NCI-H2081 (cell line): ENCODE measurements at places on chromosomes 7 and 10.

- DNase-seq, result no peak
These were observed 26.5 kb upstream of the PDK4 start for GRCh38 chr7:95622859-95623258.

- no peak for DNase-seq
These were observed 11.9 kb upstream of the TEX36 start for GRCh38 chr10:125694883-125695282.

DNA sequence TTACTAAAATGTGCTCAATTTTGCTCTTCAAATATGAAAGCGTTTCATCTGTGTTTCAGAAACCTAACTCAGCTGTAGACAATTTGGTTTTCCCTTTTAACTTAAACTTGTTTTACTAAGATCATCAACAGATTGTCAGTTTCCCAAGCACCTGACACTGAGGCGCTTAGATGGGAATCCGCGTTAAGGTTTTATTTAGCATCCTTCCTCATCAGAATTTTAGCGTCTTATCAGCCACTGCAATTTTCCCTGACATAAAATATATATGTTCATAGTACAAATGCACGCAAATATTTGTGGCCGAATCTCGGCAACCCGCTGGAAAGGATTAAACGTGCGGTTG lies 1.2 kb downstream of the SGCE start:
- peak; percentile 49 for DNase-seq

DNA sequence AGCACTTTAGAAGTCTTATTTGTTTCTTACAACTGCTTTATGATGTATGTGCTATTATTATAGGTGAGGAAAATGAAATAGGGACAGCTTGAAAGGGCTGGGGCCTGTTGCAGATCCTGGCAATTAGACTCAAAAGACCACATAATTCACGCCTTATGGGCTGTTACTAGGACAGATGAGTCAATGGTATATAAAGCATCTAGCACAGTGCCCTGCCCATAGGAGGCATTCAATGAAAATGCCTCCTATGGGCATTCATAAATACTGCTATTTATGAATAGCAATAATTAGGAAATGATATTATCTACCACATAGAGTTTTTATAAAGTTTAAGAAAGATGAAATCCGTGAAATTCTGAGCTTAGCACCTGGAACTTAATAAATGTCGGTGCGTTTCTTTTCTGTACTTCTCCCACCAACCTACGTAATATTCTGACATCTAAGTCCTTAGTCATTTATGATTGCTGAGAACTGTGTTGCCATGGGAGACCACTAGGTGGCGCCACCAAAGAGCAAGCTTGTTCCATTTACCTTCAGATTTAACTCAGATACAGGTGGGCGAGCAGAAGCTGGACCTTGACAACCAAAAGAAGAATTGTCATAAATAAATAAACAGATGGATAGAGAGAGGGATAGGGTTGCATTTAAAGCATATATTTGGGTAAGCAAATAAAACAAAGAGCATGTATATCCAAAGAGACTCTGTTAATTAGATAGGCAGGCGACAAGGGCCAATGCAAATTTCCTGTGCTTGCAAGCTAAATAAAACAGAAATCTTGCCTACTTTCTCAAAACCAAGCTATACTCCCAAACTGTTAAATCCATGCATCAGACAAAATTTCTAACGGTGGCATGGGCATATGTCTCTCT lies 699.9 kb downstream of the INHBA start:
- DNase-seq, result no peak

DNA sequence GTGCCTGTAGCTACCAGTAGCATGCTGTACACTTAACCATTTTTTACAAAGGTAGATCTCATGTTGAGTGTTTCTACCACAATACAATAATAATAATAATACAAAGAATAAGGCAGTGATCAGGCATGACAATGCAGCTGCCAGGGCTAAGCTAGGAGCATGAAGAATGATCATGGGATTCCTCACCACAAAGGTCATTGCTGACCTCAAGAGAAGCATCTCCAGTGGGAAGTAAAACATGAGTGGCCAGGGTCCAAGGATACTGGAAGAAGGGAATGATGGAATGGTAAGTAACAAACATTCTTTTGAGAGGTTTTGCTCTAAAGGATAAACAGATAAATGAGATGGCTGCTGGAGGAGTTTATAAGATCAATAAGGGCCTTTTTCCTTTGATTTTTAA lies 591.1 kb downstream of the TNS3 start:
- DNase-seq, result no peak

DNA sequence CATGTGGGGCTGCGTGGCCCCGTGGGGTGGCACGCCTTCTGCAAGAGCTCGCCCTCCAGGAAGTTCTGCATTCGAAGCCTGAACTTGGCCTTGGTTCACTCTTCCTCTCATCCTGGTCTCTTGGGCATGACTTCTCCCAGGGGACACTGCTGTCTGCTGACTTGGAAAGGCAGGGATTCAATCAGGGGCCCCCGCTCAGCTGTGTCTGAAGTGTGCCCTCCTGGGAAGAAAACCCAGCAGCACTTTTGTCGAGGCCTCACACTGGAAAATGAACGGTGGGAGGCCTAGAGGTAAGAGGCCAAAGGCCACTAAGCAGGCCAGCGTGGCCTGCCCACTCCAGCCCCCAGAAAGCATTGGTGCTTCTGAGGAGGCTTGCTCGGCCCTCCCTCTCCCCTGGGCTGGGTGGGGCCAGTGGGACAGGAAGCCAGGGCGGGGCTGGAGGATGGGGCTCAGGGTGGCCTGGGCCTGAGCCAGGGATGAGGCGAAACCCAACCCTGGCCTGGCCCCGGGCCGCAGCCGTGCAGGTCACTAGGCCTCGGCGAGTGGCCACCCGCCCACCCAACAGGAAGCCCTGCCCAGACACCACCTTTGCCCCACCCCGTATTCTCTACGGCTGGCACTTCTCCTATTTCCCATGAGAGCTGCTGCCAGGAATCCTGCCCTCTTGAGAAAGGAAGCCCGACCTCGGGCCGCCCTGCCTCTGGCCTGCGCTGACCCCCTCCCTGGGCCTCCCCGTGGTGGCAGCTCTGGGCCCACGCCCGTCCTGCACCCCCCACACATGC lies 81.1 kb downstream of the ZMIZ1 start:
- no peak for DNase-seq

GRCh38 chr7:25770670-25771069 lies 381.3 kb upstream of the NFE2L3 start:
- no peak for DNase-seq

- DNase-seq, result no peak
These were observed 393.8 kb downstream of the TNS3 start for GRCh38 chr7:47188136-47188535.

DNA sequence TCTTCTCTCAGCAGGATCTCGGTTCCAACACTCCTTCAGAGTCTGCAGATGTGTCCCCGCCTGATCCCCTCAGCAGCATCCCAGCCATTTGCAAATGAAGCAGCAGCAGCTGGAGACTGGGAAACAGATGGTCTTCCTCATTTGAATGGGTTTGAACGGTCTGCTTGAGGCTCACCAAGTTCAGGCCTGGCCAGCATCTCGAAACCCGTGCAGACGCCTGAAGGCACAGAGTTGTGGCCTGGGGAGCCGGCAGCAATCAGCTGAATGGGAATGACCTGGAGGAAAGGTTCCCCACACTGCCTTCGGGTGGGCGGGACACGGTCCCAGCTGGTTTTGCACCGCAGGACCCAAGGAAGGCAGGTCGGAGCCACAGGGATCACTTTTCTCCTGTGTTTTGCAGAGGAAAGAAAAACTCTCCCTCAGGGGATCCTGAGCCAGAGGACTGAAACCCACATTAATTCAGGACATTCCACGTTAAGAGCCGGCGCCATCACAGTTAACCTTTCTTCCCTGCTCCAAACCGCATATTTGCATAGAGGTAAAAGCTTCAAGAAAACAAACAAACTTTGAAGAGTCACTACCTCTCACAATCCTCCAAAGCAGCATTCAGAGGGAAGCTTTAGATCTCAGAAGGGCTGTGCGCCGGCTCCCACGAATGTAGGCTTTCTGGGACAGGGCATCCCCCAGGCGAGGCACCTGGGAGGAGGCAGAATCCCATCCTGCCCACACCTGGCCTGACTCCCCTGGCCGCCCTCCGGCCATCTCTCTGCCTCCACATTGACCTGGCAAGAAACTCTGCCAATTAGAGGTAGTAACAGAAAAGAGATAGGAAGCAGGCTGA lies 17.7 kb downstream of the FGFR2 start:
- no peak for DNase-seq

- no peak for DNase-seq
These were observed 445 bp downstream of the SSBP1 start for GRCh38 chr7:141738592-141739013.

GRCh38 chr7:109660401-109660800 lies 1090.7 kb downstream of the DNAJB9 start:
- DNase-seq, result no peak

GRCh38 chr7:40720416-40720815 lies 585.6 kb downstream of the SUGCT start:
- no peak for DNase-seq

- DNase-seq, result no peak
These were observed 611.9 kb downstream of the PTPRN2 start for GRCh38 chr7:157975401-157976372.

GRCh38 chr7:139242741-139243281 lies 11.8 kb downstream of the UBN2 start:
- DNase-seq, result no peak

DNA sequence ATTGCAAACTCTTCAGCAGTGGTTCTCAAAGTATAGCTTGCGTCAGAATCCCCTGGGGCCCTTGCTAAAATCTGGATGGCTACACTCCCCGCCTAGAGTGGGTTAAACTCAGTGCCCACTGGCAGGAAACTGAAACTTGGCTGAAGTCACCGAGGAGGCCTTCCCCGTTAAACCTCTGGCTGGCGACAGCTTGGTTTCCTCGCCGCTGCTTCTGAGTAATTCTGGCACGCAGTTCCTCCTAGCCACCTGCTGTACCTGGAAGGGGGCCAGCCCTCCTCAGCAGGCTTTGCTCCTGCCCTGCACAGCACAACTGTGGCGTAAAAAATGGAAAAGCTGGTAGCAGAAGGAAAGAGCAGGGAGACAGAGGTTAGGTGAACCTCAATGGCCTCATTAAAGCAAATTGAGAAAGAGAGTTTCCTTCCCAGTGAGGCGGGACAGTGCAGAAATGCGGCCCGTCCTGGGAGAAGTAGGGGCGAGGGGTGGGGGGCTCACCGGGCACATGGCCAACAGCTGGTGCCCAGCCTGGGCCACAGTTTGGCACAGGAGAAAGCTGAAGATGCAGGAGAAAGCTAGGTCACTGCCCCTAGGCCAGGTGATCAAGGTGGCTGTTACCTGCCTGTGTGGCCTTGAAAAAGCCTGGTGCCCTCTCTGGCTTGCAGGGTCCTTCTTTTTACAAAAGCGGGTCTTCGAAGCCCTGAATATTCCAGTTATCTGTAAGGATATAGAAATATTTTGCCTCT lies 46.6 kb downstream of the ALOX5 start:
- DNase-seq, result peak; percentile 81

GRCh38 chr7:65448816-65449504 lies 75.3 kb downstream of the ZNF92 start:
- no peak for DNase-seq

DNA sequence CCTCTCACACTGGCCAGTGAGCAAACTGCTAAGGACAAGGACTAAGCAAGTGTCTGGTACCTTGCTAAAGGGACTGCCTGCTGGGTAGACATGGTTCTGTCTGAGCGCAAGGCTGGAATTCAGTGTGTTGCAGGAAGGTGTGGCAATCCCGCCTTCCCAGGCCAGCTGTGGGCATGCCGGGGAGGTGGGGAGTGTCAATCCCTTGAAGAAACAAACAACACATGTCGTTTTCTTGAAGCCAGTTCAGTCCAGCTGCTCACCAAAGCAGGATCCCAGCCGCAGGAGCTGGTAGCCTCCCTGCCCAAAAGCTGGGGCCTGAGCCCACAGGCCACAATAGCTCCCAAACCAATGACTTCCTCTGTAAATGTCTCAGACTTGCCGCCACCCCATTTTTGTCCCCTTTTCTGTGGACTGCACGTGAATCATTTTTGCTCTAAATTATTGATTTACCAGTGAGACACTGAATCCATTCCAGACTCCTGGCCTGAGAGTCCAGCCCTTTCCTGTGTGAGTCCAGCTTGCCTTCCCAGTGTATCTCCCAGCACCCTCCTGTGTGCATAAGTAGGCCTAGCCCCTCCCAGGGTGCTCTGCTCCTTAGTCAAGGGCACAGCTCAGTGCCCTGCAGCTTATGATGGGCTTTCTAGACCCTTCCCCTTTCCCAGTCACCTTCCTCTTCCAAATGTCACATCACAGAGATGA lies 166.8 kb downstream of the RGS10 start:
- no peak for DNase-seq

GRCh38 chr10:69647126-69647525 lies 17.1 kb downstream of the FAM241B start:
- DNase-seq, result no peak

- no peak for DNase-seq
These were observed 43.8 kb upstream of the CSTF2T start for GRCh38 chr10:51743146-51743545.

GRCh38 chr7:70237831-70238575 lies 639.7 kb downstream of the AUTS2 start:
- no peak for DNase-seq

GRCh38 chr7:81183326-81183725 lies 264.5 kb upstream of the SEMA3C start:
- DNase-seq, result no peak

DNA sequence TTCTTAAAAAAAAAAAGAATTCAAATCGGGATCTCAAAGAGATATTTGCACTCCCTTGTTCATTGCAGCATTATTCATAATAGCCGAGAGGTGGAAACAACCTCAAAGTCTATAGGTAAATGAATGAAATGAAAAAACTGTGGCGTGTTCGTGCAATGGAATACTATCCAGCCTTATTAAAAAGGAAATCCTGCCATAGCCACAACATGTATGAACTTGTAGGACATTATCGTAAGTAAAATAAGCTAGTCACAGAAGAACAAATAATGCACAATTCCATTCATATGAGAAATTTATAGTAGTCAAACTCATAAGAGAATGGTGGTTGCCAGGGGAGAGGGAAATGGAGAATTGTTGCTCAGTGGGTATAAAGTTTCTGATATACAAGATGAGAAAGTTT lies 37.9 kb downstream of the GRK5 start:
- no peak for DNase-seq

DNA sequence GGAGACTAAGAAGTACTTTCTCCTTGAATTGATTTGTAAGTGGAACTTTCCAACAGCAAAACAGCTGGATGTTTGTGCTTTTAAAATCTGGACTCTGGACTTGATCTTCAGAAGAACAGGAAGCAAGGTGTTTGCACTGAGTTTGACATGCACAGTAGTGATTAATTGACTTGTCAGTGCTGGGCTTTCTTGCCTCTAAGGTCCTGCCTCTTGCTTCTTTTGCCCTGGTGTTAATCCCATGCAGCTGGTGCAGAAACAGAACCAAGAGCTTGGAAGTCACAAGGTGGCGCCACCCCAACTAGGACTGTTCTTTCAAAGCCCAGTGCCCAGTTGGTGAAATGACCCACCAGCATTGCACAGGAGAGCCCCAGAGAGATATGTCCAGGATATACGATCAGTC lies 66.8 kb upstream of the SEPHS1 start:
- no peak for DNase-seq

DNA sequence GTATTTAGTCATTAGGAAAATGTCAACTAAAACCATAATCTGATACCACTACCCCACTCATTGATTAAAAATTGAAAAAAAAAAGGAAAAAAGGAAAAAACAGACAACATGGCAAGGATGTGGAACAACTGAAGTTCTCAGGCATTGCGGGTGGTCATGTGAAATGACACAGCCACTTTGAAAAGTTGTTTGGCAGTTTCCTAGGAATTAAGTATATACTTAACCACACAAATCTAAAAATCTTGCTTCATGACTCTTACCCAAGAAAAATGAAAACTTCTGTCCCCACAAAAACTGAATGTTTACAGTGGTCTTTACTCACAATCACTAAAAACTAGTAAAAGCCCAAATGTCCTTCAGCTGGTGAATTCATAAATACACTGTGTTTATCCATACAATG lies 254.5 kb downstream of the AHR start:
- no peak for DNase-seq

GRCh38 chr7:15720849-15721471 lies 34.5 kb upstream of the MEOX2 start:
- DNase-seq, result peak; percentile 38
